ENCODE measurements at places on chromosomes 4 and X.
A peak's percentile ranks its signal among the peaks of the same experiment; 100 is the strongest.

GRCh38 chr4:143306788-143307187 lies 29.9 kb upstream of the GAB1 start:
- DNase-seq, result no peak

DNA sequence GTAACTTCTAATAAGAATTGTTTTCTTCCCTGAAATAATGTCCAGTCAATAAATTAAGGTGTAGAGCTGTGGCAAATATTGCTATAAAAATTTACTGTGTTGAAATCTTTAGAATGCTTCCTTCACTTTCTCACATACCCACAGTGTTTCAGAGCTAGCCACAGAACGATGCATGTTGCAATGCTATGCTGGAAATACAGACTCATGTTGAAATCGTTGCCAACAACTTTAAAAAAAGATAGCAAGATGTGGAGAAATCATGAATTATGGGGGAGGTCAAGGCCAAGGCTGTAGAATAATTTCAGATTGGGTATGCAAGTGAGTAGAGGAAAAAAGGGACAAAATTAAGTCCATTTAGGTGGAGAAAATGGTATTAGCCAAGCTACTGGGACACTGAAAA lies 204.8 kb downstream of the VEGFC start:
- no peak for DNase-seq

GRCh38 chrX:131854581-131854980 lies 168.5 kb upstream of the STK26 start:
- peak; percentile 0 for DNase-seq

DNA sequence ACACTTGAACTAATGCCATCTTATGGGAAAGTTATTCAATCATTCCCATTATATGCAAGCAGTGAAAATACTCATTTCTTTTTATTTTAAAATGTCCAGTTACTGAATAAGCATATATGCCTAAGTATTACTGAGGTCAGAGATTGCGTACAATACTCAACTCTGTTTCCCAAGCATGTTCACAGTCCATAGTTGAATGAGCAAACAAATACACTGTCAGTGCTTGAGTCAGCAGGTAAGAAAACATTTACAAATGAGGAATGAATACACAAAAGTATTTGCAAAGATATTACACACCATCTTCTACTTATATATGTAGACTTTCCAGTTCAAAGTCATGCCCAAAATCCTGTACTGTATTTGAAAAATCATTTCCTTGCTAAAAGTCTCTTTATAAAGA lies 74.1 kb downstream of the TSPAN5 start:
- no peak for DNase-seq

GRCh38 chr4:42446823-42447222 lies 49.5 kb downstream of the SHISA3 start:
- DNase-seq, result no peak

All from midbrain (tissue), 1 donor.